ENCODE measurements at places on chromosomes 13 and 19.

DNA sequence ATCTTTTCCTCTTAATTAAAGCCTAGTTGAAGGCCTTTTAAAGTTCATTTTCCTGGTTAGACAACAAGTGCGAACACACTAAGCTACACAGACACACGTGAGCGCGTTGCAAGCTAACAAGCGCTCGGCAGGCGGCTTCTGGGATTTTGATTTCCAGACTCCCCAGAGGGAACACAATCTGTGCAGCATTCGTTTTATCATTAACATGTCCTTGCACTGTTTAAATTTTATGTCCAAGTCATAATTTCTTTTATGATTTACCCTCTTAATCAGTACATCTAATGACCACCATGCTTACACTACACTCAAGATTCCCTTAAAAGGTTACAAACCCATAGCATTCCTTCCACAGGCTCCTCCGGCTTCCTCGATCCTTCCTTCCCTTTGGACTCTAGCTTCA is 16.8 kb downstream of the COL4A1 start:
- no peak for DNase-seq

DNA sequence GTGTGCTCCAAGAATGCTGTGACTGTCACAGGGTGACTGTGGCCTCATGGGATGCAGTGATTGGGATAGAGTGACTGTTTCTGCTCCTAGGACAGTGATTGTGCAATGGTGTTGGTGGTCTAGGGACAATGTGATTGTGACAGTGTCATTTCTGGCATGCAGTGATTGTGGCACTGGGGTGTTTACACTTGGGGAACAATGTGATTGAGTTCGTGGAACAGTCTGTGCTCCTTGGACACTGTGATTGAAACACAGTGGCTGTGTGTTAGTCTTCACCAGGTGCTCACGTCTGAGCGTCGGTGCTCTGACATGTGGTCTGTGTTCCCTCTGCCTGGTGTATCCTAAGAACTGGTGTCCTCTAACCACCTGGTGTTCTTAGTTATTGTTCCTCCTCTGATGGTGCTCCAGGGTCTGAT is 1.7 kb downstream of the PDE4A start:
- no peak for DNase-seq

DNA sequence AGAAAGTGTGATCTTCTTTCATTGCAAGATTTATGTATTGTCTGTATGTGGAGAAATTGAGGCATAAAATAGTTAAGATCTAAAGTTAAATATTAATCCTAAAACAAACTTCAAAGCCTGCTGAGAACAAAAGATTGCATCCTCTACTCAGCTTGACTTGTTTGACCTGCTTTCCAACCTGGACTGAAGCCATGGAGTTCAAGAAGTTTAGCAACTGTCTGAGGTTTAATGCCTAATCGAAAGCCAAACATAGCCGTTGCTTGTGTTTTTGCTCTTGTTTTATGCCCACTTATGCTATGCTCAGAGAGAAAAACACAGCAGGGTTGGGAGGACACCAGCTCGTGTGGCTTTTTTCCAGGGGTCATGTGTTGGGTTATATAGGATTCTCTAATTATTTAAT is 135.6 kb downstream of the NUFIP1 start:
- DNase-seq, result no peak

- peak; percentile 69 for DNase-seq
Measured at GRCh38 chr19:33280351-33280921, 21.9 kb downstream of the CEBPA start.

DNA sequence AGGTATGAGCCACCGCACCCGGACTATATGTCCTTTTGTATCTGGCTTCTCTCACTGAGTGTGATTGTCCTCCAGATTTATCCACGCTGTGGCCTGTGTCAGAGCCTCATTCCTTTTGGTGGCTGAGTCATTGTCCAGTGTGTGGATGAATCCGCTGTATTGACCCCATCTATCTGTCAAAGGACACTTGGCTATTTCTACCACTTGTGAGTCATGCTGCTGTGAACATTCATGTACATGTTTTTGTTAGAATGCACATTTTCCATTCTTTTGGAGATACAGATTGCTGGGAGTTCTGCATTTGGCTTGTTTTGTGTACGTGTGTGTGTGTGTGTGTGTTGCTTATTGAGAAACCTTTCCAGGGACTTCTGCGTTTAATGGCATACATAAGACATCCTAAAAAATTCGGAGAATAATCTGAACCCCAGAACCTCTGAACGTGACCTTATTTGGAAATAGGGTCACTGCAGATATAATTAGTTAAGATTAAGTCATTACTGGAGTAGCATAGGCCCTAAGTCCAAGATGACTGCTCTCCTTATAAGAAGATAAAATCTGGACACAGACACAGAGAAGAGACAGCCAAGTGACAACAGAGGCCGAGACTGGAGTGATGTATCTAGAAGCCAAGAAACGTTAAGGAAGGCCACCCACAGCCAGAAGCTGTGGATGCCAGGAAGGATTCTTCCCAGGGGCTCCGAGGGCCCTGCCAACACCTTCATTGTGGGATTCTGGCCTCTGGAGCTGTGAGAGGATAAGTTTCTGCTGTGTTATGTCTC is 4.9 kb upstream of the GIPC3 start:
- DNase-seq, result no peak

DNA sequence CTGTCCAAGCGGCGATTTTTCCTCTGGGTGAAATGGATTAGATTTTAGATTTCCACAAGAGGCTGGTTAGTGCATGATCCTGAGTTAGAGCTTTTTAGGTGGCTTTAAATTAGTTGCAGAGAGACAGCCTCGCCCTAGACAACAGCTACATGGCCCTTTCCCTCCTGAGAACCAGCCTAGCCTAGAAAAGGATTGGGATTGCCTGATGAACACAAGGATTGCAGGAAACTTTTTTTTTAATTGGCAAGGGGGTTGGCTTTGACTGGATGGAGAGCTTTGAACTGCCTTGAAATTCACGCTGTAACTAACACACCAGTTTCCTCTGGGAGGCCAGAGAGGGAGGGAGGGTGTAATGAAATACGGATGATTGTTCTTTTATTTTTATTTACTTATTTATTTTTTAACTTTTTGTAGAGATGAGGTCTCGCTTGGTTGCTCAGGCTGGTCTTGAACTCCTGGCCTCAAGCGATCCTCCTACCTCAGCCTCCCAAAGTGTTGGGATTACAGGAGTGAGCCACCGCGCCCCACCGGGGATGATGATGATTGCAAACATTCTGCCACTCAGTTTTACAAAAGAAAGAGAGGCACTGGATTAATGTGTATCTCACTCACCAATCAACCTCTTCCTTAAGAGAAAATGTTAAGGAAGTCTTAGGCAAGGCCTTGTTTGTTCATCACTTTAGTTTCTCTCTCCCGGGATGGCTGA is 1.9 kb downstream of the LDLR start:
- no peak for DNase-seq

DNA sequence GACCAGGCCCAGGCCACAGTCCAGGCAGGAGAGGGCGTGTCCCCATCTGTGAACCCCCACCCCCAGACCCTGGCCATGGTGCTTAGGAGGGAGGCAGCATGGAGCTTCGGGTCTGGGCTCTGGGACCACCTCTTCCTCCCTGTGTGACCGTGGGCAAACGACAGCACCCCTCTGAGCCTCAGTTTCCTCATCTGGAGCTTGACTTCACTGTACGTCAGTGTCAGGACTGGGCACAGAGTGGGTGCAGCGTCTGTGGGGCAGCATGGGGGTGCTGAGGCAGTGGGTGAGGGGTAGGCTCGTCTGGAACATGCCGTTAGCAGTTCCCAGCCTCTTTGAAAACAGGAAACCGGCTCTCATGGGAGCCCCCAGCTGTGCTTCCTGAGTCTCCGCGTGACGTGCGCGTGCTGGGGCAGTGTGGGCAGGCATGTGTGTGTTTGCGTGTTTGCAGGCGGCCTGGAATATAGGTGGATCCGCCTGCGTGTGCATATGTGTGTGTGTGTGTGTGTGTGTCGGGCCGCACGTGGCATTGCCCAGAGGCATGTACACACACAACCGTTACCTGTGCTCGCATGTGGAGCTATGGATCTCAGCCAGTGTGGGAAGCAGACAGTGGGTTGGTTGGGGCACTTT is 15.8 kb downstream of the ARRDC2 start:
- peak; percentile 78 for DNase-seq

DNA sequence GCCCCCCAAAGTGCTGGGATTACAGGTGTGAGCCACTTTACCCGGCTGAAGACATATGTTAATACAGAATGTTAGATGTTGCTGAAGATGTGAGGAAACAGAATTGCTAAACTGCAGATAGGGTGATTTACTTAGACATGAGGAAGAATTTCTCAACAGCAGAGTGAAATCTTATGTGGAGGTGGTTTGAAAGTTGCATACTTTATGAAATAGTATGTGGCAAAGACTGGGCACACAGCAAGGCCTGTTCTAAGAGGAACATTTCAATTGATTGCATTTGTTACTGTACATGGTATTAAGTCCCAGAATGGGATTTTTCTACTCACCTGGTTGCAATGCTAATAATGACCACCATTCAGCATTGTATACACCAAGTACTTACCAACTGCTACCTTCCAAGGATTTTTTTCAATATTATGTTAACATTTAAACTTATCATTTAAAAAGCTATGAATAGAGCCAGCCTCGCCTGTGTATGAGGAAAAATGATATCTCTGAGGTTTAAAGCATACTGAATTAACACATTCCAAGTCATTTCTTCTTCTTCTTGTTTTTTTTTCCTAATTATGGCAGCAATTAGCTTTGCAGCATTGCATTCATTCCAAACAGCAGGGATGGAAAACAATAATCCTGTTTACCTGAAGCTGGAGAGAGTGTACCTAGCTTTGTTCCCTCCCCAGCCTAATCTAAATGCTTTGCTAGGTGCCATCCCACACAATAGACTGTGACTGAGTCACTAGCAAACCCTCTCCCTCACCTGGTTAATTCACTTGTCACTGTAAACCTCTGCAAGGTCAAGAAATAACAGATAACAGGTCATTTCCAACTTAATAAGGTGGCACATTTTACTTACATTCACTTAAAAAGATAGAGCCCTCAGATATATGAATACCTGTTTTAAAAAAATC is 19.4 kb upstream of the KLF5 start:
- no peak for DNase-seq

- no peak for DNase-seq
Measured at GRCh38 chr19:42098781-42099180, 22.8 kb downstream of the ZNF574 start.

- DNase-seq, result no peak
Measured at GRCh38 chr13:75801388-75801945, 165.3 kb downstream of the LMO7 start.

DNA sequence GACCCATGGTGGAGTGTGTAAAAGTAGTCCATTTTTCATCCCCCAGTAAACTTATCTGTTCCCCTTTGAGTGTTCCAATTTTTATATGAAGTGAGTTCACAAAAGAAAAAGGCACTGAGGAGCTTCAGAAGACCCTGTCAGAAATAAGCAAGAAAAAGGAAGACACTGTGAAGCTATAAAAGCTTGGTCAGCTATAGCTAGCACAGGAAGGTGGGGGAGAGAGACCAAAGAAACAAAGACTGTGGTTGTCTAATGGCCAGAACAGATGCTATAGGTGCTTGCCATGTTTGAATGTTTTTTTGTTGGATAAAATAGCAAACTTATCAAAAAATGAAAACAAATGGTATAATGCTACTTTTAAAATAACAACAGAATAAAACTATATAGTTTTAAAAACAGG is 46.5 kb downstream of the RCBTB2 start:
- DNase-seq, result no peak

GRCh38 chr13:64007339-64007738 is 2591.7 kb upstream of the PCDH20 start:
- DNase-seq, result no peak

GRCh38 chr19:11657307-11657706 is 60.0 kb downstream of the ZNF627 start:
- DNase-seq, result no peak

- DNase-seq, result no peak
Measured at GRCh38 chr19:37738371-37738770, 18.8 kb upstream of the ZNF607 start.

Data from activated T-cell treated with anti-CD3 and anti-CD28 coated beads, Interleukin-2, amount 50 U/mL, for 24 hours (primary cell).